ENCODE measurements at places on chromosomes 4 and X.

DNA sequence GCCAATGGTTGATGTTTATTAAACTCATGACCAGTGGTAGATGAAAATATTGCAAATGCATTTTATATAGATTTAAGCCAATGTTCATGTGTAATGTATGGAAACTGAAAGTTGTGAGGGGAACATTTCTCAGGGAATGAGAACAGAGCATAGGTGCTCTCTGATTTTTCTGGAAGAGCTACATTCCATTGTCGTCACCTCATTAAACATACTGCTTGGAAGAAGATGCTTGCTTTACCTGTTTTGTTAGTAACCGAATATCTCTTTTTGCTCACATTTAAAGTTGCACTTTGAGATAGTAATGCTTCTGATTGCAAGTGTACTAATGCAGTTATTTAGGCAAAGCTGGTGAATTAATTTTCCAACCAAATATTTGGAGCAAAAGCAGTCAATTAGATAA, 93.8 kb upstream of the CLCN4 start:
- no peak for DNase-seq

DNA sequence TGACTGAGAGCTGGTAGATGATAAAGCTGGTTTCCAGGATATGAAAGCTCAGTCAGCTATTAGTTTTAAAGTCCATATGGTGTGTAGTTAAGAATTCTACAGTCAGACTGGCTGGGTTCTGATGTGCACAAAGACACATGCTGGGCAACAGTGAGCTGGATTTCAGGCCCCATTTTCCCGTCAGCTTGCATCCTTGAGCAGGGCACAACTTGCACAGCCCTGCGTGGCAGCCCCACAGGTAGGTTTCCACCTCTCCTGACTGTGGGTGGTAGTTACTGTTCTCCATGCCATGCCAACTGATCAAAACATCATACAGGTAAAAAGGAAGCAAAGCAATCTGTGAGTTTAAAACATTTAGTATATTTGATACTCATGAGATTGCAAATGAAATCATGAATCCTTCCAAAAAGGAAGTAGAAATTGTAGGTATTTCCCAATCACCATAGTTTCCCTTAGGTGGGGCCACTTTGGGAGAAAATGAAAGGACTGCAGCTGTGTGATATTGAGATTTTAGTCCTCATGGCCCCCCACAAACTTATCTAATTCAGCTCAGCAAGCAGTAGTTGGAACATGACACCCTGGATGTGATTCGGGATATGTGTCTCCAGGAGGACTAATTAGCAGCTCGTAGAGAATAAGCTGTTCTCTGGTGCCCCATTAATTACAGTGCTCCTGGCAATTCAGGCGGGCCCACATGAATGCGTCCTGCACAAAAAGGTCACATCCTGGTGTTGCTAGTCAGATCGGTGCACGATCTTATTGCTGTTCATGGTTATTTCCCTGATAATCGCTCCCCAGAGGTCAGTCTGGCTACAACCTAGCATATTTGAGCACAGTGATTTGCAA, 42.4 kb upstream of the NOCT start:
- DNase-seq, result no peak

DNA sequence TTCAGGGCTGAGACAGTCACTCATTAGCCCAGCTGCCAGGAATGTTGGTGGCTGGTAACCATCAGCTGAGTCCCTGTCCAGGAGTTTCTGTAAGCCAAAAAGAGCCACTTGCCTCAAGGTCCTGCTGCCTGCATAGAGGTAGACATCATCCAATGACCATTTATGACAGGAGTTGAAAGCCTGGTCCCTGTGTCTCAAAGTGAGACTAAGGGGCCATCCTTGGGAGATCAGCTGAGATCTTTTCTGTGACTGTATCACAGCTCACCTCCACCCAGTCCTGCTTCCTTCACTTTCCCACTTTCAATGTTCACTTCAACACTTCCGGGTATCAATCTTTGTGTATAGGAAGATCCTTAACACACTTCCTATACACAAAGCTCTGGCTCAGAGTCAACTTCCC, 28.4 kb upstream of the MAOA start:
- DNase-seq, result no peak

DNA sequence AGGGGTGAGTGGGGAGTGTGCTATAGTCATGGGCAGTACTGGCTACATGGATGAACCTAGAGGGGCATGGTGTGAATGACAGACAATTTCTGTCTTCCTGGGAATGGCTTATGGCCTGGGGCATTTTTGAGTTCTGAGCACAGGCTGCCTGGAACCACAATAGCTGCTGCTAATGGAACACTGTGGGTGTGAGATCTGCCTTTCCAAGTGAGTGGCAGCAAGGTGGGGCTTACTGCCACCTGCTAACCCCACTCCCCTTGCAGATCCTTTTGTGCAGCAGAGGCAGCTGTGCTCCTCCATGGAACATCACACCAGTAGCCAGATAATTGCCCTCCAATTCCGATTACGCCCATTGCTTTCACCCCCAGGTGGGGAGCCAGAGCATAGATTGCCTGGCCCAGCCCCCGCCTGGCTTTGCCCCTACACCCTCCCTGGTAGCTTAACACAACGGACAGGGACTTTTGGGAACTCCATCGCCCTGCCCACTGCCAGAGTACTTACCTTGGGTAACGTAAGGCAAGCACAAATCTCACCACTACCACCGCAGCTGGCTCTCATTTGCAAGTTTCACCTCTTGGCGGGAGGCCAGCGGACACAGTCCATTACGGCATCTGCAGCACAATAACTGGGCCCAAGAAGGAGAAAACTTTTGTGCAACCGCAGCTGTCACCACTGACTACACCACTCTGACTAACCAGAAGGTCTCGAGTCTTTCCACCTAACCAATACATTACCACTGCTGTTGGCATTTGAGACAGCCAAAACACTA, 421.2 kb upstream of the NWD2 start:
- DNase-seq, result no peak

DNA sequence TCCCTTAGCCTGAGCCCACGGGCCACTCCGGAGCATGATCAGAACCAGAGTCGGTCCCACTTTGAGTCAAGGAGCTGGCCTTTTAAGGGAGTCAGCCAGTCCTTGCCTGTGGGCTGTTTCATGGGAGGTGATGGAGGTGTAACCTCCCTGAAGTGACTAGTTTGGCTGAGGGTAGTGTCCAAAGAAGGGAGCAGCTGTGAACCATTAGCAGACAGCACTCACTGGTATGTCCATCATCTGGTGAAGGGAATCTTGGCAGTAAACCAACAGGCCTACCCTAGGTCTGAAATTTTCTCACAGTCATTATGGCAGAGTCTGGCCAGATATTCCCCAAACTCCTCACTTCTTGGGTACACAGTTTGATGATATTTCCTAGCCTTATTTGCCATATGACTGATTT, 12.3 kb upstream of the REPS2 start:
- no peak for DNase-seq

GRCh38 chr4:43943998-43944397, 504.6 kb downstream of the KCTD8 start:
- no peak for DNase-seq

DNA sequence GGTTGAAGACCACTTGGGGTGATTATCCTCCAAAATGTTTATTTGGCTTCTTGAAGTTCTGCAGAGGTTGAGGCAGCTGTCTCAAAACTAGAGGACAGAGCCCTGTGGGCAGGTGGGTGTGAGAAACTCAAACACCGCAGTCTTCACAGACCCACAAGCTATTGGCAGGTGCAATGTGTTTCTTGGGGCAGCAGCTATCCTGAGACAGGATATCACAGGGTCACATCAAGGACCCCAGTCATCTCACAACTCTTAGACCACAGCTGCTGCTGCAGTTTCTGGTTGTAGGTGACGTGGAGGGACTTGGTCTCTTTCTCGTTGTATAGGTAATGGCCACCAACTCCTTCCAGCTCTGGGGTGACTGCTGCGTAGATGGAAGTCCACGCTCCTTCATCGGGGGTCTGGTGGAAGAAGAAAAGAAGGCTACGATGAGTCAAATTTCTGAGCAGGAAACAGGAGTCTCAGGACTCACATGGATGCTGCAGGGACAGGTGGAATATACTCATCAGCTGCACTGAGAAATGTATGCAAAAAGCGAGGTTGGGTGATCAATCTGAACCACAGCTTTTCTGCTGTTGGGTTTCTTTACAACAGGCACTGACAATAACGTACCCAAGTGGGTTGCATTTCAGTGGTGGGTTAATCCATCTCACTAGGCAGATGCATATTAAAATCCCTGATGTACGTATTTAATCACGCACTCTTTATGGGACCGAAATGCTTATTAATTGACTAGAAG, 279.8 kb downstream of the DHRSX start:
- no peak for DNase-seq

DNA sequence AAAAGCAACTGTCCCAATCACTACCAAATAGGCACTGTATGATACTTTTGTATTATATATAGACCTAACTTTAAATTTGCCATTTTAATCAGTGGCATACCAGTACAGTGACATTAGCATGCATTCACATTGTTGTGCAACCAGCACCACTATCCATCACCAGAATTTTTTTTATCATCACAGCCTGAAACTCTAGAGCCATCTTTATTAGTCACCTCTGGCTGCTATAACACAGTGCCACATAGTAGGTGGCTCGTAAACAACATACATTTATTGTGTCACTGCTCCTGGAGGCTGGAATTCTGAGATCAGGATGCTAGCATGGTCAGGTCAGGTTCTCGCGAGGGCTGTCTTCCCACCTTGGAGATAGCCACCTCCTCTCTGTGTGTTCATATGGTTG, 188.4 kb upstream of the GALNT7 start:
- no peak for DNase-seq

GRCh38 chr4:55291227-55291640, 54.8 kb upstream of the SRD5A3 start:
- no peak for DNase-seq

DNA sequence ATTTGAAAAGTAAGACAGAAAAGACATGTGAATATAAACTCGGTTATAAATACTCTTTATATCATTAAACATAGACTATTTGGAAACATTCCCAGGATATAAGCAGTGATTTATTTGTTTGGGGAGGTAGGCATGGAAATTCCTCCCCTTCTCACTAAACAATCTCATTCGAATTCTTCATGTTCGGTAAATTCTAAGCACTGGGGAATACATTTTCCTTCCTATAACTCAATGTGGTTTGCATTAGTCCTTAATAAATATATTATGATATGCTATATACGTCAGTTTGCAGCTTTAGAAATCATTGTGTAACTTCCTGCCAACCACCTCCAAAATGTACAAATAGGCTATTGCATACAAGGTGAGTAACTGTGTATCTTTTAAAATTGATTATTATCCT, 99.6 kb downstream of the UGT8 start:
- DNase-seq, result no peak

DNA sequence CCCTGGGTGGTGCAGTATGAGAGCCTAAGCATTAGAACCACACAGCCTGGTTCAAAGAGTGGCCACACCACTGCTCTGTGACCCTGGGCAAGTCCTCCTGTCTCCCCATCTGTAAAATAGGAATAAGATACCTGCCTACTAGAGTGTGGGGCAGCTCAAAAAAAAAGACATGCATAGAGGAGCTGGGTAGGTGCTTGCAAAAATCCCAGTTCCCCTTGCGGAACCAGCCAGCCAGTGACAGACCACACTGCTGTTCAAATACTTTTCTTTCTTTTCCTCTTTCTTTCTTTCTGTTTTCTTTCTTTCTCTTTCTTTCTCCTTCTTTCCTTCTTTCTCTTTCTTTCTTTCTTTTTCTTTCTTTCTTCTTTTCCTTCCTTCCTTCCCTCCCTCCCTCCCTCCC, 63.0 kb upstream of the TRIM2 start:
- no peak for DNase-seq

GRCh38 chr4:83013420-83013867, 2.8 kb upstream of the LIN54 start:
- DNase-seq, result no peak

- DNase-seq, result no peak
Measured at GRCh38 chr4:139641218-139641617, 24.4 kb upstream of the MGST2 start.

DNA sequence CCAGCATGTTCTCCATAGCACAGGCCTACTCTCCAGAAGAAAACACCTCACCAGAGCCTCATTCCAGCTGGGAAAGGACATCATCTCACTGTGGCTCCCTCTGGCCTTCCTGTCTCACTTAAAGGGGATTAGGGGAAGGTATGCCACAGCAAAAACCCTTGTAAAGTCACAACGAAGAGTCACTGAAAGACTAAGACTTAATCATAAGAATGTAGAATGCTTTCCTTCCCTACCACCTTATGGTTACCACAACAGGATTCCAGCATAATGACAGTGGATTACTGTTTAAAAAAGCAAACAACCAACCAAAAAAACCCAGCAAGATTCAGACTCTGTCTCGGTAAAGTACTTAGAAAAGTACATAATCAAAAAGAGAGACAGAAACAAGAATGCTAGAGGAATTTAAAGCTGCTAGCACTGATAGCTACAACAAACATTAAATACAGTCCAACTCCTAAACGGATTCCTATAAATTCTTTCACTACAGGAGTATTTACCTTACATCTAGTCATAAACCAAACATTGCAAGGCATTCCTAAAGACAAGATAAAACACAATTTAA, 75.1 kb downstream of the BANK1 start:
- no peak for DNase-seq

DNA sequence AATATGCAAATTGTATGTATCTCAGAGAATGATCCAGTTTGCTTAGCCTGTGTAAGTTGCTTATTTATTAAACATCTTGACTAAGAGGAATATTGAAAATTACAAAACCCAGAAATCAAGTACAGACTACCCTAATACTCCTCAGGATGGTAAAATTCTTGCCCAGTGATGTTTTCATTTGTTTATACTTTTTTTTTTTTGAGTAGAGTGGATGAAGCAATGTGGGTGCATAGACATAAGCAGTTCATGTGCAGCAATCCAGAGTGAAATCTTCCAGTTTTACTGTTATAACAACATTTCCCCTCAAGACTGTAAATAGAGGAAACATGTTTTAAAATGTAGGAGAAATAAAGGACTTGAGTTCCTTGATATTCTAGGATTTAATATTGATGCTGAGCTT, 4.7 kb downstream of the GLRB start:
- no peak for DNase-seq

- no peak for DNase-seq
Measured at GRCh38 chr4:109945056-109945455, 32.4 kb downstream of the EGF start.

Data from activated CD4-positive, alpha-beta T cell treated with anti-CD3 and anti-CD28 coated beads, Interleukin-2, amount 10 ng/mL, durations not matched to agents 7 days and 5 days (primary cell).